T-helper 22 cell (primary cell): ENCODE measurements at places on chromosomes 1 and 21.

- no peak for DNase-seq
Observed at GRCh38 chr1:150567341-150567716, 12.1 kb downstream of the MCL1 start.

GRCh38 chr1:43285269-43285990, at the start of gene C1orf210:
C1orf210 (minus strand) TSS chr1:43285581; CDS start chr1:43283270, 2,311 bp downstream.
- DNase-seq, result no peak

GRCh38 chr1:2455757-2456156, 20.3 kb upstream of the PLCH2 start:
- DNase-seq, result no peak

GRCh38 chr1:192573499-192573898, 2.1 kb upstream of the RGS1 start:
- DNase-seq, result no peak
